ENCODE measurements at places on chromosomes 4 and X.

DNA sequence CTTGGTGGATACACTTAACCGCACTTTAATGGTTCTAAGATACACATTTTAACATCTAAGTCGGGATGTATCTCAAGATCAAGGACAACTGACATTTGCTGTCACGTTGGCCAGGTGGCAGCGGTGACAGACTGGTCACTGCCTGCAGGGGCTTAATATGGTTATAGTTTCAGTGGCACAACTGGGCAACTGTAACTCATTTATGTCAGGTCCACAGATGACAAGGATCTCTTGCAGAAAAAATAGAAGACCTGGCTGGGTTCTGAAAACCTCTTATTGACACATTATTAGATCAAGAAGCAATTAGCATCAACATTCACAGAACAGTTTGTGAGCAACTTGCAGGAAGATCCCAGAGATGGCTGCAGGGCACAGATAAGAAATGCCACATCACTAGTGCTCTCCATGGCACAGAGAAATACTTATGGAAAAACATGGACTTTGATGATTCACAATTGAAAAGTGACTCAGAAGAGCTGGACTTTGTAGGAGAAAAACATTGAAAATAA, 99.6 kb upstream of the SORBS2 start:
- DNase-seq = no peak

DNA sequence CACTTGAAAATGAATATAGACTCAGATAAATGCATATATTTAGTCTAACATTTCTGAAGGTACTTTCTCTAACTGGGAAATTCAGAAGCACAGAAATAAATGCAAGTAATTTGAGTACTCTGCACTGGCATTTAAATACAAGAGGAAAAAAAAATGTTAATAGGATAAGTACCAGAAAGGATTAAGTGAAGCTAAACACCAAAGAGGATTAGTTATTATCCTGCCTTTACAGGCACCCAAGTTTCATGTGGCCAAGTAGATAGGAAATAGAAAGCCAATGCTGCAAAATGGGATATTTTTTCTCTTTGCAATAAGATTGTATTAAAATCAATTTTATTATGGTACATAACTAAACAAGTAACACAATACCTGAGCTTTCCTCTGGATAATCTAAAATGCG, 762.5 kb downstream of the PCDH7 start:
- no peak for DNase-seq

DNA sequence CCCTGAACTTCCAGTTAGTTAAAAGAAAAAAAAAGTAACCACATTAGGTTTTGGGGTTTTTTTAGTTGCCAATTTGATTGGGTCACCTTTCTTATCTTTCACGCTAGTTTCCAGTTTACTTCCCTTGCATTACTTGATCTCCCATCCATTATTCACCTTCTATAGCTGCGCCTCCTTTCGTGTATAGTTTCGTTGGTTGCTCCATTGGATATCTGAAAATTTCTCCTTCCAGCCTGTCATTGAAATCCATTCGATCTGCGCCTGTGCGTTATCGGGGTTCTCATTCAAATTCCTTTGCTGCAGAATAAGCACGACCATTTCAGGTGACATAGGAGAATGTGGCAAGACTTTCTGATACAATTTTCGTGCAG, 764 bp downstream of the TRAPPC11 start:
- no peak for DNase-seq

GRCh38 chr4:82913305-82913704, 12.8 kb downstream of the THAP9 start:
- DNase-seq = no peak

- no peak for DNase-seq
Observed at GRCh38 chrX:39736216-39737211, 361.2 kb downstream of the BCOR start.

GRCh38 chr4:174373821-174374220, 90.1 kb downstream of the CEP44 start:
- no peak for DNase-seq

DNA sequence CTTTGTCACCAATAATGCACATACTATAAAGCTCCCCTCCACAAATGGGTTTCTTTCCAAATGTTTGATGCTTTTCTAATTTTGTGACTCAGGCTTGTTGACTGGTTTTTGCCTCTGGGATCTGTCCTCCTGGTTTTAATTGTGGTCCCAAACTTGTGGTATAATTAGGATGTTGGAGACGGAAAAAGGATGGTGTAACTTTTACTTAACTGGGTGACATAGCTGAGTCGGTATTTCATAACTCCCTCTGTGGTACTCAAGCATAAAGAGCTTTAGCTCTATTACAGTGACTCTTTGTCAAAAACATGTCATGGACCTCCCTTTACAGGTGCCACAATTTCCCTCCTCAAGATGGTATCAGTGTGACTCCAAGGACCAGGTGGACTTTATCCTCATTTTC, 119.7 kb upstream of the RBPJ start:
- DNase-seq = no peak

DNA sequence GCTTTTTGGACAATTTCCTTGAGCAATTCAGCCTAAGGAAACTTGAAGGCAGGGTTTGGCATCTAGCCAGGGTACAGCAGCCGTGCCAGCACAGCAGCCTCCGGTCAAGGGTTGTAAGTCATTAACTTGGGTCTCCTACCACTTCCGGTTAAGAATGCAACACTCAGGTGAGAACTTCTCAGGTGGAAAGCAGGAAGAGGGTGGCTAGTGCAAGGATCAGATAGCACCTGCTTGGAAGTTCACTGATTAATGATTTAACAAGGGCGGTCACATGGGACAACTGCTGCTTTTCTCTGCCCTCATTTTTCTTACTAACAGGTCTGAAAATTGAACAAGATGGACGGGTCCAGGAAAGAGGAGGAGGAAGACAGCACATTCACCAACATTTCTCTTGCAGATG, 30.1 kb upstream of the SCOC start:
- peak; percentile 33 for DNase-seq

DNA sequence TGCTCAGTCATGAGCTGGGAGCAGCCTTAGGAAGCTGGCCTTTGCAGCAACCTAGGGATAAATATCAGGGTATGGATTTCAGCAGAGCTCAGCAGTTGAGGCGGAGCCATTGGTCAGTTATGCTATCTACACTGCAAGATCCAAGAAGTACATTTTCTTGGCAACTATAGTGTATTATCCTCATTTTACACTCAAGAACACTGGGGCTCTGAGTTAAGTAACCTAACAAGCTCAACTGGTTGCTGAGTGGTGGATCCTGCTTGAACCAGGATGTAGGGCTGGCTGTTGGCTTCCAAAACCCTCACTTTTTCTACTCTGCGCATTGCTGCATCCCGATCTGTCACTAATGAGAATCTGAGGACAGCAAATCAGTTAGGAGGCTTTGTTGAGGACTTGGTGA, 1.5 kb upstream of the SCARB2 start:
- DNase-seq = no peak

DNA sequence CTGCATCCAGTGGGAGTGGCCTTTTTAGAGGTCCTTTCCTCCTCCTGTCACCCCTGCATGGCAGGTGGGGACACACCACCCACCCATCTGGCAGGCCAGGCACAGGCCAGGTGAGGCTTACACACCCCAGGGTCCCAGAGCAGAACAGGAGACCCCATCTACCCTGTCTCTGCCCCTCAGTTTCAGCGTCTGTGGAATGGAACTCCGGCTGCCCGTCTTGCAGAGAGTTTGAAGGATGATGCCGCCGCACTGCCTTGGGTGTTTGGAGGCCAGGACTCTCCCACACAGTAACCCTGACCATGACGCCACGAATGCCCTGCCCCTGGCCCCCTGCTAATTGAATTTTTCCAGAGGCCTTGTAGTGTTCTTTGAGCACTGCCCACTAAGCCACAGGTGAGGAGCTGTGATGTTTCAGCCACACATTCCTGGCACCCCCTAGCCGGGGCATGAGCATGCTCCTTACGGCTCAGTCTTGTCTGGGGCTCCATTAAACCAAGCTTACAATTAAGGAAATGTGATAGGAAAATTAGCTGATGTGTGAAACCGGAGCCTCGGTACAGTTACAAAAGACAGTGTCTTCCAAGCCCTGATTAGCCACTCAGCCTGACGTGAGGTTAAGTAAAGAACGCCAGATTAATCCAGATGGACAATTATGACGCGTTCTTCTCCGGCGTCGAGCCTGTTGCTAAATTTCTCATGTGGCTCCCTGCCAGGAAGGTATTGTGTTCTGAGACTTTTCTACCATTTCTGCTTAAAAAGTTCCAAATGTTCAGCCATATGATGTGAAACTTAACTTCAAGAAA, 39.3 kb downstream of the HMX1 start:
- DNase-seq = no peak

DNA sequence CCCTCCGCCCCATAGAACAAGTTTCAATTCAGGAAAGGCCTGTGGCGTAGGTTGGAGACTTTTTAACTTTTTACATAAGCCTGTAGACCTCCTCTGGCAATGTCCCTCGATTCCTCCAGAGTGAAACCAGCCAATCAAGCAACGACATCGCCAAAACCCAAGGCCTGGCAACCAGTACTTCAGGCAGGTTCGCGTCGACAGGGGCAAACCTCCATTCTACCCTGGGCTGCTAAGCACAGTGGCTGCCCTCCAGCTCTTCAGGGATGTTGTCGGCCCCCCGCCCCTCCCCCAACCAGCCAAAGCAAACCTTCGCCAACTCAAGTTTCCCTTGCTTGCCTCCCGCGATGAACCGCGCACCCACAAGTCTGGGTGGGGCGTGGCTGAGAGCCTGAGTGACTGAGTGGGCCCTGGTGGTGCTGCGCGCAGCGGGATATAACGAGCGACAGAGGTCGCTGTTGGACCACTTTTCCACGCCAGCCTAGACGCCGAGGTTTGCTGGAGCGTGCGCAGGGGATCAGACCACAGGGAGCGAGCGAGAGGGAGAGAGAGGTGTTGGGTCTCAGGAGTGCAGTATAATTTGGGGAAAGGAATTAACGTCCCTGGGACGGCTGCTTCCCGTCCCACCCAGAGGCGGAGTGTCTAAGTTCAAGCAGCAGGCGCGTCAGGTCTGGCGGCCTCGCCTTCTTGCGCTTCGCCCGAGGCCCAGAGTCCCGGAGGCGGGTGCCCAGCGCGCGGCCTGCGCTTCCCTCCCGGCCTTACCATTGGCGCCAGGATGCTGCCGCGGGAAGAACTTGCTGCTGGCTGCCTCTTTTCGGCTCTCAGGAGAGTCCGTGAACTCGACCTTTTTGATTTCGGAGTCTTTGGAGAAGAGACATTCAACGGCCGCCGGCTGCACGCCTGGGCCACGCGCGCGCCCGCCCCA, 9.0 kb upstream of the PITX2 start:
- DNase-seq = peak; percentile 75

GRCh38 chrX:11597479-11597878, 68.2 kb downstream of the ARHGAP6 start:
- no peak for DNase-seq

- DNase-seq = peak; percentile 40
Observed at GRCh38 chr4:110619463-110620247, 3.2 kb downstream of the PITX2 start.

- DNase-seq = peak; percentile 61
Observed at GRCh38 chr4:104492183-104492771, 2.4 kb downstream of the CXXC4 start.

DNA sequence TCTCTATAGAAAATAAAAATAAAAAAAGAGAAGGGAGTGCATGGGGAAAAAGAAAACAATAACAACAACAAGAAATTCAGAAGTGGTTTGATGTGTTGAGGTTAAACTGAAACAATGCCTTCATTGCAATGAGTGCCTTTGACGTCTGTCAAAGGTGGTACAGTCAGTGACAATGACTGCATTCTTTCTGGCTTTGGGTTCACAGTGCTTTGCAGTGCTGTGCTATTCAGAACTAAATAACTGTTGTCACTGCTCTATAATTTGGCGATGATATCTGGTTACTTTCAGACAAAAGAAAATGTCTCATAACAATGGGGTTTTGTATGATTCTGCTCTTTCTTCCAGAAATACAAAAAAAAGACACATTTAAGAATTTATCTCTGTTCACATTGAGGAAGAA, 488.6 kb upstream of the MAGEB2 start:
- DNase-seq = no peak

GRCh38 chr4:124304941-124305340, 407.6 kb downstream of the ANKRD50 start:
- DNase-seq = no peak

GRCh38 chr4:119587796-119588195, 40.8 kb downstream of the PDE5A start:
- DNase-seq = no peak

- no peak for DNase-seq
Observed at GRCh38 chrX:150849486-150849885, 49.0 kb downstream of the CD99L2 start.

DNA sequence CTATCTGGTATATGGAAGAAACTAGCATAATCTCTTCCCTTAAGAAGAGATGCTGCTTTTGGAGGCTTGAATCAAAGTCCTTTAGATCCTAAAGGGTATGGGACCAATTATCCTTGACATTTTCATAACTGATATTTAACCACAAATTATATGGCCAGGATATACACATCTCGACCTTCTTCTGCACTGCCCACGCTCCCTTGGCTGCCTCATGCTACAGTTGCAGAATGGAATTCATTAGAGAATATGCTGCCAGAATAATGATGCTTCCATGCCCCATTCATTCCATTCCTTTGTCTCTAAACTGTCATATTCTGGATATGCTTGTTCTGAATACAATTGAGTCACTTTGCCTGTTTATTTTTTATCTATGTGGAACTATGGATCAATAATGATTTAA, 157.1 kb upstream of the PACRGL start:
- DNase-seq = no peak

DNA sequence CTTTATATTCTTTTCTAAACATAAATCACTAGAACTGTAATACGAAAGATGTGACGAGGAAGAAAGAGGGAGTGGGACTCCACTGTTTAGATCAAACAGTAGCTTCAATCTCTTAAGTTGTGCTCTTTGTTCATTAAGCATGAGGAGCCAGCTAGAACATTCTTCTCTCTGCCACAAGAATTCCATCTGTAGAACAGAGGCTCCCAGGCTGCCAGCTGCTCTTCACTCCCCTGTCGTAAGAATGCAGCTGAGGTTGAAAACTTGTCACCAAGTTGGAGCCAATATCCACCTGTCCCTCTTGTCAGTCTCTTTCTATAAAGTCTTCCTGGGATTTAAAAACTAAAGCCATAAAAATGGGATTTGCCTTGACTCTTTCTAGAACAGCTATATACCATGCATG, 65.0 kb upstream of the SEC24B start:
- no peak for DNase-seq

- no peak for DNase-seq
Observed at GRCh38 chr4:156933633-156934258, 37.9 kb downstream of the PDGFC start.

- DNase-seq = no peak
Observed at GRCh38 chr4:39631700-39632079, 7.0 kb downstream of the SMIM14 start.

- DNase-seq = peak; percentile 47
Observed at GRCh38 chrX:28177202-28177601, 196.0 kb upstream of the DCAF8L1 start.

DNA sequence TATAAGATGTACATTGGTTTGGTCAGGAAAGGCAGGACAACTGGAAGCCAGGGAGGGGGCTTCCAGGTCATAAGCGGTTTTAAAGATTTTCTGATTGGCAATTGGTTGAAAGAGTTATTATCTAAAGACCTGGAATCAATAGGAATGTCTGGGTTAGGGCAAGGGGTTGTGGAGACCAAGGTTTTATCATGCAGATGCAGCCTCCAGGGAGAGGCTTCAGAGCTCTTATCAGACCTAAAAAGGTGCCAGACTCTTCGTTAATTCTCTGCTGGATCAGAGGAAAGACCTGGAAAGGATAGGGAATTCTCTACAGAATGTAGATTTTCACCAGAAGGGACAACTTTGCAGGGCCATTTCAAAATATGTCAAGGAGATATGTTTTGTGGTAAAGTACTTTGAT, 62.8 kb downstream of the BEX3 start:
- no peak for DNase-seq
